ENCODE measurements at places on chromosomes 5 and 9.

GRCh38 chr9:36479101-36479500, 79.0 kb upstream of the RNF38 start:
- DNase-seq: no peak

GRCh38 chr5:38896760-38897159, 50.9 kb downstream of the OSMR start:
- no peak for DNase-seq

DNA sequence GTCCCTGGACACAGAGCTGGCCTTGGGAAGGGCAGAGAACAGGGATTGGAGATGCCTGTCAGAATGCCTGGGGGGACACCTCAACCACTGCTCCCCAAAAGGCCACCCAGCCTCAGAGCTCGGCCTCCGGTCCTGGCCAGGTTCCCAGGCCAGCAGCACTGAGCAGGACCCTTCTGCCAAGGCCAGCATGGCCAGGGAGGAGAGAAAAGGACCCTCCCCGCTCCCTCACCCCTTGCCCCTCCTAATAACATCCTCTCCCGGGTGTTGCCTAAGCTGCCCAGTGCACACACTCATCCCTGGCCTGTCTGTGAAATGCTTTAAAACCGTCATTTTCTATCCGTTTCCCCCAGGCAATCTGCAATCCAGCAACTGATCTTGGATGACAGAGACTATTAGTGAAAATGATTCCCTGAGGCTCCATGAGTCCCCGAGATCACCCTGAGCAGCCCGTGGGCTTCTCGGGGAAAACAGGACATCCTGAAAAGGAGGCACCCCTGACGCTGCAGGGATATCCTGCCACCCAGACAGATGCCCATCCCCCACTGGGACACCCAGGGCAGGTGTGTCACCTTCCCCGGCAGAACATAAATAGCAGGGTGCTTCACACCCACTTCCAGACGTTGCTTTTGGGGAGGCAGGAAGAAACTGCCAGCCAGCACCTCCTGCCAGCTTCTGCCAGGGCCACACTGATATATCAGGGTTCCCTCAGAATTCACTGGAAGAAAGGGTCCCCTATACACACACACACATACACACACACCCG, 75.3 kb downstream of the ADAMTS2 start:
- no peak for DNase-seq

GRCh38 chr9:17031546-17031945, 103.3 kb upstream of the CNTLN start:
- DNase-seq: no peak

DNA sequence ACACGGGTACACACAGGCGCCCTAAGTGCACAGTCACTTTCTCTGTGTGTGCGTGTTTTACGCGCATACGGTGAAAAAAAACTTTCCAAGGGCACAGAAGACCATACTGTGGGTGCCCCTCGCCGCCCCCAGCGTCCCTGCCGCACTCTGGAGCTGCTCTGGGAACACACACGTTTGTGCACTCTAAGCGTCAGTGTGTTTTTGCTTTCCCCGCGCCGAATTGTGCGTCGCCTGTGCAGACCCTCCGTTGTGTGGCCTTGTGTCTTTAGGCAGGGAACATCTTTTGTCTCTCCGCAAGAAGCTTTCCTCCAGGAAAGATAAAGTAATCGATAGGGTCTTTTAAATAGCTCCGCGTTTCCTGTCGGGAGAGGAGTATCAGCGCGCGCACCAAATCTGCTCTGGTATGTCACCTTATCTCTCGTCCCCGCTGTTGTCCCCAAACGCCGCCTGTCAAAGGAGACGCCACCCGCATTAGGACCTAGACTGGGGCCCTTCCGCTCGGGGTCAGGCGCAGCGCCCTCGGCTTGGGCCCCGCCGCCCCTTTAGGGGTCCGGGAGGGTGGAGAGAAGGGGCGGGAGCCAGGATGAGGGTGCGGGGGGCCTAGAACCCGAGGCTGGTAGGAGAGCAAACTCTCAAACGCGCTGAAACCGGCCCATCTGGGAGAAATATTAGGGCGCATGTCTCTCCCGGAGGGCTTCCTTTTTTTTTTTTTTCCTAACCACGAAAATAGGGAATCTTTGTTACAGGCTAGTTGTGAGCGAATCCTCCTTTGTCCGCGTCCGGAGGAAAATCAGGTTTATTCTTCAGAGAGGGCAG, 10.5 kb upstream of the NKX2-5 start:
- DNase-seq: no peak

DNA sequence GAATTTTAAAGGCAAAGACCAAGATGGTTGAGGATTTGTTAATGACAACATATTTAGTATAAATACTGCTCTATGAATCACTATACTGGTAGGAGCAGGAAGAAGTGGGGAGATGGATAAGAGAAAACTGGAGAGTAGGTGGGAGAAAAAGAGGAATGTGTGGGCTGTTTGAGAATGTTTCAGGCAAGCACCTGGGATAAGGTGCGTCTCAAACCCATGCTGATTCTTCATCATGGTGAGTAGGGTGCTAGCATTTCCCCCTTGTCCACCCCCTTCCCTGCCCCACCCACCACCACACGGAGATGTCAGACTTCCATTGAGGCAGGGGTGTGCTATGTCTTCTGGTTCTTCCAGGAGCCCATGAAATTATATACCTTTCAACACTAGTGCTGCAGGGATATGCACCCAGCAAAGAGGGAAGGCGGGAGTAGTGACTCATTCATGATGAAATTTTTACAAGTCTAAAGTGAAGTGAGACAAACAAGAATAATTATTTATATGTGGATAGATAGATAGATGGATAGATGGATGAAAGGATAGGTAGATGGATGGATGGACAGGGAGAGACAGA, 54.3 kb downstream of the MTX3 start:
- no peak for DNase-seq

- no peak for DNase-seq
These were observed 12.0 kb upstream of the IFNA1 start for GRCh38 chr9:21428235-21428634.

- DNase-seq: no peak
These were observed 124.3 kb upstream of the SLC12A2 start for GRCh38 chr5:127959152-127959764.
